ENCODE measurements at places on chromosomes 16 and 17.

DNA sequence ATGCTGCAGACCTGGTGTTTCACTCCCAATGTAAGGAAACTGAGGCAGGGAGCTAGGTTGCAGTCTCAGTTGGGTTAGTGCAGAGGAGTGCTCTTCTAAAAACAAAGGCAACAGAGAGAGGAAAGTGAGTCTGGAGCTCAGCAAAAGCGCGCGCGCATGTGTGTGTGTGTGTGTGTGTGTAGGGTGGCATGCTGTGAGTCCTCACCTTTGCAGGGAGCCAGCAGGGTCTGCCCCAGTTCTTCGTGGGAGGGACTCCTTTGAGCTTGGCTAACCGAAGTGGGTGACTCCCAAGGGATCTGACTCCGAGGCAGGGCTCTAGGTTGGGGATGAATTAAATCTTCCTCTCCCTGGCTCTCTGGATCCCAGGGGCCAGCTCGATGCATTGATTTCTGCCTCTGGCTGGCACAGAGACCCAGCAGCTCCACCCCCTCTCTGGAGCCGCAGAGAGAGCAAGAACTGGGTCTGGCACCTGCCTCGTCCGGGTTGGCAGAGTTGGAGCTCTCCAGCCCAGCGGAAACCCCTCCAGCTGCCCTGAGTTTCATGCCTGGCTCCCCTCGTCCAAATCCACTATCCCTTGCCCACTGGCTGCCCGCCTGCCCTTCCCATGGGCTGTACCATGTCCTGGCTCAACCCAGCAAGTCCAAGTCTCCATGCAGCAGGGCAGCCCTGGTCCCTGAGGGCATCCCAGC, 1.3 kb upstream of the BTBD17 start:
- DNase-seq: no peak

DNA sequence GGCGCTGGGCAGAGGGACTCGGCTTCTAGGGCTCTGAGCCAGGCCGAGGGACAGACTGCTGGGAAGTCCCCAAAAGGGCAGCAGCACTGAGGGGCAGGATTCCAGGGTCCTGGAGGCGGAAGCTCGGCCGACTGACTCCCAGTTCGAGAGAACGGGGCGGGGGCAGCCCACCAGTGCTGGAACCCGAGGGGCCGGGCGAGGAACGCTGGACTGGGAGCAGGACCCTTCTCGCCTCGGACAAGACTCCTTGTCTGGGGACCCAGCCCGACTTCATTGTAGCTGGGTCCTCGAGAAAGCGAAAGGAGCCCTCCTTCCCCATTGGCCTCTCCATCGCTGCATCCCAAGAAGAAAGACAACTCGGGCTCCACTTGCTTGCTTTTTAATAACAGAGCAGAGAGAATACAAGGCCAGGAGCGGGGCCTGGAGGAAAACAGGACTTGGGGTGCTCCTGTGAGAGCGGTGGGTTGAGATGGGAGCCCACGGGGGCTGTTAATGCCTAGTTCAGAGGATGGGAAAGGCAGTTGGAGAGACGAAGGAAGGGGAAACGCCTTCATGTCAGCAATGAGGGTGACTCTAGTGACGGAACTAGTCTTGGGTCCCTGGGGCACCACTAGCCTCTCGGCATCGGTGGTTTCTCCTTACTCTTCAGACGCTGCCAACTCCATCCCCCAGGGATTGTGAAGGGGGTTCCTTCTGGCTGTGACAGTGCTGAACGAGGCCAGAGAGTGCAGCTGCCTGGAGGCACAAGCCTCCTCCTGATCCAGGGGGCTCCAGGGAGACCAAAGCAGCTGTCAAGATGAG, 492 bp upstream of the CAMTA2 start:
- DNase-seq: no peak

- DNase-seq: no peak
Measured at GRCh38 chr16:89354325-89354724, 136.0 kb downstream of the ANKRD11 start.

DNA sequence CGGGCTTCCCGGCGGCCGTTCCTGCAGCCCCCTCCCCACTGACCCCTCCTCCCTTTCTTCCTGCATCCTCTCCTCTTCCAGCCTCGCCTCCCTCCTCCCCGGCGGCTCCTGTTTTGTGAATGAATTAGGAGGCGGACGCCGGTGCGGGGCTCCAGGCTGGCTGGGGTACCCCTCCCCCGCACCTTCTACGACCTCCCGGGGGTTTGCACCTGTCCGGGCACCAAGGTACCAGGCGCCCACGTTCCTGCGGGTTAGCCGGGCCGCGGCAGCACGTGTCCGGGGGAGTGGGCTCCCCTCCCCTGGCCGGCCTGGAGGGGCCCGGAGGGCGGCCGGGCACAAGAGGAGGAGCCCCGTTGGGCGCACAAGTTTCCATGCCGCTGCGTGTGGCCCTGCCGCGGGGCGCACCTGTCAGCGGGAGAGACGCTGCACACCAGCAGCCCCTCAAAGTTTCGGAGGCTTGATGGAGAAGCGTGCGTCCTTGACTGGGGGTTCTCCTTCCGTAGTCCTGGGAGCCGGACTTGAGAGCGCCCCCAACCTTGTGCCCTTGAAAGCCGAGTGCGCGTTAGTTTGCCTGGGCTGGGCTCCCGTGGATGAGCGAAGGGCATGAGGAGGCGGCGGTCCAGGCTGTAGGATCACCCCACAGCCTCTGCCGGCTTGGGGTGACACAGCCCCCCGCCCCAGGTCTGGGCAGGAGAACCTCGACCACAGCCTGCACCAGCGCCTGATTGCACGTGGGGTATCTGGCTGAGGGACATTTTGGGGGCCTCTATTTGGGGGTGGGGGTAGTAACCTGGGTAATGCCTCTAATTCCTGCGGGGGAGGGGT, 1.2 kb downstream of the HAS3 start:
- DNase-seq: no peak

- DNase-seq: no peak
Measured at GRCh38 chr16:65126845-65127624, 5.2 kb upstream of the CDH11 start.
